ENCODE measurements at places on chromosomes 5 and 9. TPM values are rescaled to one million over a fixed set of nuclear protein-coding genes. Genes with fewer than 3 reads are reported as not detected.

GRCh38 chr5:61311836-61312808, 19.9 kb upstream of the ZSWIM6 start:
- DNase-seq: no peak
- H3K4me1 ChIP-seq: peaks cover 8% of the 10 kb centered on the region
- H3K27ac ChIP-seq: no peak overlapping the region
- H3K27me3 ChIP-seq: peaks cover 35% of the 10 kb centered on the region
- H3K36me3 ChIP-seq: no peaks in the 10 kb centered on the region

- peaks cover 8% of the 10 kb centered on the region for H3K4me1 ChIP-seq
- no peak overlapping the region for H3K27ac ChIP-seq
Observed at GRCh38 chr9:121207371-121207940, 5.8 kb upstream of the RAB14 start.

ACTBL2 gene
- not detected for total RNA-seq

DNA sequence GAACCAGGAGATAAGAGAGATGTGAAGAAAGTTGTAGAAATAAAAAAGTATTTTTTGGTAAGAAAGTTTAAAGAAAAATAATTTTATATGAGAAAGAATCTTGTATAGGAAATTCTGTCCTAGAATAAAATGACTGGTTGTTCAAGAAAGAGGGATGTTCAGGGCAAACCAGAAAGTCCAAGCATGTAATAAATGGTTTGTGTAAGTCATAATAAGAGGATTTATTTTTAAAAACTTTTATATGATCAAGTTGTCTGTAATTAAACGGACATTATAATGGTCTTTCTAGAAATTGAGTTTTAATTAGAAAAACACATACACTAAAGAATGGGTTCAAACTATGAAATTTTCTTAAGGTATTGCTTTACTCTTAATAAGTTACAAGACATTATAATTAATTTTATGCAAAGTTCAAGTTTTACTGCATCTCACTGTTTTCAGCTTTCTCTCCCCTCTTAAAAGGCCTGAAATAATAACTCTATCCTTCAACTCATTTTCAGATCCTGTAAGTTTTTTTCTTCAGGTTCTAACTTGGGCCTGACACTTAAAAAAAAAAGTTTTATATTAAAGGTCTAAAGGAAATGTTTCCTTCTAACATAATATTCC, 56.1 kb upstream of the ZNF300 start:
- no peaks in the 10 kb centered on the region for H3K4me1 ChIP-seq
- H3K27me3 ChIP-seq: no peaks in the 10 kb centered on the region
- H3K27ac ChIP-seq: no peak overlapping the region
- H3K36me3 ChIP-seq: no peaks in the 10 kb centered on the region
- H3K4me3 ChIP-seq: no peak overlapping the region

DNA sequence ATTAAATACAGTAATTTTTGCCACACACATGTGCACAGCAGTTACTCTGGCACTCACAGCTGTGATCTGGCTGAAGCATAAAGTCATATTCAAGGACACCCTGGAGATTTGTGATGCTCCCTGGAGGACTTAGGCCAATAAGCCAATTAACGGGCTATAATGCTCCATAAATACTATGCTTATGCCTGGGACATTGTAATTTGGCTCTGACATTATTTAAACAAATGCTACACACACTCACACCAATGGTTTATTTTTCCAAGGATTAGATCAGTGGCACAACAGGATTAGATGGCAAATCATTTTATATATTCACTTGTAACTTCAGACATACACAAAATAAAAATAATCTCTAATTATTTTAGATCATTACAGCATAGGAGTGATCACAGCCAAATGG, 111.2 kb downstream of the LMNB1 start:
- H3K4me1 ChIP-seq: peaks cover 17% of the 10 kb centered on the region
- no peak overlapping the region for H3K4me3 ChIP-seq
- H3K27me3 ChIP-seq: no peaks in the 10 kb centered on the region
- DNase-seq: no peak

SLC6A3 gene
- not detected for total RNA-seq

CTSV gene
- total RNA-seq: 10.5 TPM

GRCh38 chr9:126330536-126330935, 3.9 kb downstream of the MVB12B start:
- H3K27ac ChIP-seq: no peak overlapping the region
- peaks cover 11% of the 10 kb centered on the region for H3K36me3 ChIP-seq
- peaks cover 32% of the 10 kb centered on the region for H3K4me1 ChIP-seq
- DNase-seq: no peak
- no peaks in the 10 kb centered on the region for H3K27me3 ChIP-seq

FGF18 gene
- 2.3 TPM for total RNA-seq

SOX30 gene
- not detected for total RNA-seq

DNA sequence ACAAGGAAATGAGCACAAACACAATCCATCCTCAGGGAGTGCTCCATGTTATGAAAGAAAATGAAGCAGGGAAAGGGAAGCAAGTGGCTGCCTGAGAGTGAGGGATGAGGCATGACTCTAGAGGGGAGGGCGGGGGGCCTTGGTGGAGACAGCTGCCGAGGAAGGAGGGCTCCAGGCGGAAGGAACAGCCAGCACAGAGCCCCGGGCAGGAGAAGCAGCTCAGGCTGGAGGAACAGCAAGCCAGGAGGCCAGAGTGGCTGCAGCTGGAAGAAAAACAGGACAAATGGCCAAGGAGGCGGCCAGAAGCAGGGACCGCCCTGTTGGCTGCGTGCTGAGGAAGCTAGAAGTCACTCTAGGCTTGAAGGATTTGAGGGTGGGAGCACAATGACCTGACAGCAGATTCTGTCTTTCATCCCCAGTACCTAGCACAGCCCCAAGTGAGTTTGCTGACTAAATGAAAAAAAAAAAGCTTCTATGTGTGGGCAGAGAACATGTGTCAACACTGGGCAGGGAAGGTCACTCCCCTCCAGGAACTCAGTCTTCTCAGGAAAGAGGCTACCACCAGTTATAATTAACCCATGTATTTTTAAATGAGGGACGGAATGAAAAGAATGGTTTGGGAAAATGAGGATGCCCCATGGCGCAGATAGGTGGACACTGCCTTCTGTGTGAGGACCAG, 142.8 kb downstream of the DCP2 start:
- no peak for DNase-seq
- H3K4me1 ChIP-seq: peaks cover 27% of the 10 kb centered on the region
- peaks cover 1% of the 10 kb centered on the region for H3K36me3 ChIP-seq
- no peaks in the 10 kb centered on the region for H3K27me3 ChIP-seq
- H3K27ac ChIP-seq: peak overlapping the region; percentile 6

- no peak within 1 kb of the TSS for H3K27ac ChIP-seq
- H3K4me3 ChIP-seq: no peak within 1 kb of the TSS
- DNase-seq: no peak
- peaks cover 19% of the 10 kb centered on the region for H3K27me3 ChIP-seq
- H3K36me3 ChIP-seq: no peaks in the 10 kb centered on the region
Observed at GRCh38 chr9:35905912-35906679, at the start of gene HRCT1. Gene HRCT1, plus strand, starts transcription at chr9:35906202. Its CDS starts 86 bp downstream, at chr9:35906288.

- peak overlapping the region; percentile 80 for H3K27ac ChIP-seq
- H3K27me3 ChIP-seq: peaks cover 3% of the 10 kb centered on the region
- no peak for DNase-seq
- peaks cover 28% of the 10 kb centered on the region for H3K4me1 ChIP-seq
Observed at GRCh38 chr5:96663608-96664007, 1.4 kb downstream of the CAST start.

DNA sequence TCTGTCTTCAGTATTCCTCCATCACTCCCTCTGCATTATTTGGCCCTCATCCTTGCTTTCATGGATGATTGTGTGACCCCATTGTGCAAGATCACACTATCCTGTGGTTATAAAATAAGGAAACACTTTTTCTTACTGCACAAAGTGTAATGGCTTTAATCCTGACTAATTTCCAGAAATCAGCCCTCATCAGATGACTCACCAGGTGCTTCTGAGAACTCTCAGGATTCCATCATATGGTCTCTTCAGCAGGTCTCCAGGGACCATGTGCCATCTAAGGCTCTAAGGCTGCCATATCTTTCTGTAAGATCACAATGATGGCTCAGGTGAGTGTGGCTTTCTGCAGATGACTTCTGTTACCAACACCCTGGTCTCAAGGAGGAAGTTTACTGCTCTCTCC, 27.3 kb upstream of the FER start:
- no peaks in the 10 kb centered on the region for H3K36me3 ChIP-seq
- peaks cover 4% of the 10 kb centered on the region for H3K27me3 ChIP-seq
- no peak for DNase-seq
- H3K4me1 ChIP-seq: no peaks in the 10 kb centered on the region

PITX1 gene
- 16.2 TPM for total RNA-seq

IFNA21 gene
- not detected for total RNA-seq

GRCh38 chr5:67085616-67086015, 111.0 kb downstream of the CD180 start:
- H3K27me3 ChIP-seq: no peaks in the 10 kb centered on the region
- no peak overlapping the region for H3K27ac ChIP-seq
- H3K4me3 ChIP-seq: no peak overlapping the region

CMBL gene
- 10.0 TPM for total RNA-seq

GRCh38 chr5:97838214-97838613, 655.2 kb upstream of the RIOK2 start:
- no peak overlapping the region for H3K4me3 ChIP-seq
- no peaks in the 10 kb centered on the region for H3K27me3 ChIP-seq
- H3K36me3 ChIP-seq: no peaks in the 10 kb centered on the region
- H3K4me1 ChIP-seq: no peaks in the 10 kb centered on the region
- H3K27ac ChIP-seq: no peak overlapping the region

DNA sequence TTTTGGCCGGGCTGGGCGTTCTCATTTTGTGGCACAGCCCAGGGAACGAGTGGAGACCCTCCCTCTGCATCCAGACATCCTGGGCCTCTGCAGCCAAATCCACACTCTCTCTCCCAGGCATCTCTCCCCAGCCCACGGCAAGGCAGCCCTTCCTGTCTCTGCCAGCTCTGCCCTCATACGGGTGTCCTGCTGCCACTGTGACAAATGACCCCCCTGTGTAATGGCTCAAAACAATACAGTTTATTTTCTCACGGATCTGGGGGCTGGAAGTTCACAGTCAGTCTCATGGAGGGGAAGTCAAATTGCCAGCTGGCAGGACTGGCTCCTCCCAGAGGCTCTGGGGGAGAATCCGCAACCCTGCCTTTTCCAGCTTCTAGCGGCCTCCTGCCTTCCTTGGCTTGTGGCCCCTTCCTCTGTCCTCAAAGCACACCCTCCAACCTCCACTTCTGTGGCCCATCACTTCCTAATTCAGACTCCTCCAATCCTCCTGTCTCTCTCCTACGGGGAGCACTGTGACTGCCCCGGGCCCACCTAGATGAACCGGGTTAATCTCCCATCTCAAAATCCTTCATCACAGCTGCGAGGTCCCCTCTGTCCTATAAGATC, 70.2 kb upstream of the COL5A1 start:
- H3K4me1 ChIP-seq: peaks cover 3% of the 10 kb centered on the region
- no peaks in the 10 kb centered on the region for H3K36me3 ChIP-seq
- no peak overlapping the region for H3K4me3 ChIP-seq

DNA sequence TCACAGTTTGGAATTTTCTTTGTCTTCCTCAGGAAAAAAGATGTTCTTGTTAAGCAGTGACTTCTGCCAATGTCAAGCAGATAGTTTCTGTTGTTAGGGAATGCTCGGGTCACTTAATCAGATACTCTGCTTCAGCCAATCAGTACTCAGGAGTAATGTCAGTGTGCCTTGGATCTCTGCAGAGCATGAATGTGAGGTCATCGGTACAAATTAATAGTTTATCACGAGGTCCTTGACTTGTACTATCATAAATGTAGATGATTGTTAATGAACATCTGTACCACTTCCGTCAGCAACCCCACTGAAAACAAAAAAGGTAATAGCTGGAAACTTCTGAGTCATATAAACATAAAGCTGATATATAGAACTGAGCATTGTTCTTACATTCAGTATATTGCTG, 73.6 kb downstream of the FBXL7 start:
- peaks cover 19% of the 10 kb centered on the region for H3K4me1 ChIP-seq
- no peak for DNase-seq
- no peaks in the 10 kb centered on the region for H3K27me3 ChIP-seq
- H3K4me3 ChIP-seq: no peak overlapping the region
- H3K27ac ChIP-seq: no peak overlapping the region

Data from progenitor cell of endocrine pancreas (in vitro differentiated cells).